Activated CD4-positive, alpha-beta memory T cell treated with anti-CD3 and anti-CD28 coated beads for 36 hours (primary cell): ENCODE measurements at places on chromosomes 16 and 17. TPM values are rescaled to one million over a fixed set of nuclear protein-coding genes. Genes with fewer than 3 reads are reported as not detected.

GRCh38 chr17:77233635-77234334 lies 93.0 kb downstream of the SEC14L1 start:
- peaks cover 19% of the 10 kb centered on the region for H3K4me1 ChIP-seq
- DNase-seq = peak; percentile 77
- H3K27ac ChIP-seq = peak overlapping the region; percentile 39
- no peaks in the 10 kb centered on the region for H3K27me3 ChIP-seq
- no peak overlapping the region for H3K4me3 ChIP-seq
- H3K36me3 ChIP-seq = no peaks in the 10 kb centered on the region

DNA sequence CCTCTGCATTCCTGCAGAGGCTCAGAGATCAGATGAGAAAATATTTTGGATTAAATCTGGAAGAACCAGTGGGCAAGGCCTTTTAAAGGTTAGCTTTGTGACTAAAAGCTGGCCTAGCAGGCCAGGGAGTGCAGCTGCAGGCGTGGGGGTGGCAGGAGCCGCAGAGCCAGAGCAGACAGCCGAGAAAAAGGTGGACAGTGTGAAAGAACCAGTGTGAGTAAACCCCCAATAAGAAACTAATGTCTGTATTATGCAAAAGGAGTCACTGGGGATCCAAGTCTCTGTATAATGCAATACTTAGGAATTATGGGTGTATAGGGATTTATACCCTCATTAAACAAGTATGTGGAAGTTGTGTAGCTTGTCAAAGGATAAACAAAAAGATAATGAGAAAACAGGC lies 21.4 kb upstream of the SPACA3 start:
- H3K27me3 ChIP-seq = peaks cover 7% of the 10 kb centered on the region
- peaks cover 16% of the 10 kb centered on the region for H3K4me1 ChIP-seq
- H3K27ac ChIP-seq = no peak overlapping the region
- H3K4me3 ChIP-seq = no peak overlapping the region
- H3K36me3 ChIP-seq = no peaks in the 10 kb centered on the region

The CLDN7 gene
- total RNA-seq = 1.6 TPM

DNA sequence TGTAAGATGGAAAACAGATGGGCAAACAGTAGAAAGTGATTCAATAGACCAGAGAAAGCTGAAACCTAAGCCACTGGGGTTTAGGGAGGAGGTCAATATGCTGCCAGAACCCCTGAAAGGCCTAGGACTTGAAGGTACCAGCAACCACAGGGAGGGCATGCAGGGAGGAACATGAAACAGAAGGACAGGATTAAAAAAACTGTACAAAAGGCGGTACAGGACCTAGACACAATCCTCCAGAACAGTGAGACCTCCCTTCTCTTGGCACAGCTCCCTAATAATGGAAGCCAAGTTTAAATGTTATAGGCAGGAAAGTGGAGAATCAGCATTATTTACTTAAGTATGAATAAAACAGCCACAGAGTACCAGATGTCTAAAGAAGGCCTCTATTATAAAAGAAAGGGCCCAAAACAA lies 105.5 kb downstream of the SPAG9 start:
- no peak for DNase-seq
- no peaks in the 10 kb centered on the region for H3K27me3 ChIP-seq
- peaks cover 7% of the 10 kb centered on the region for H3K36me3 ChIP-seq

The KRTAP1-5 gene
- not detected for total RNA-seq

DNA sequence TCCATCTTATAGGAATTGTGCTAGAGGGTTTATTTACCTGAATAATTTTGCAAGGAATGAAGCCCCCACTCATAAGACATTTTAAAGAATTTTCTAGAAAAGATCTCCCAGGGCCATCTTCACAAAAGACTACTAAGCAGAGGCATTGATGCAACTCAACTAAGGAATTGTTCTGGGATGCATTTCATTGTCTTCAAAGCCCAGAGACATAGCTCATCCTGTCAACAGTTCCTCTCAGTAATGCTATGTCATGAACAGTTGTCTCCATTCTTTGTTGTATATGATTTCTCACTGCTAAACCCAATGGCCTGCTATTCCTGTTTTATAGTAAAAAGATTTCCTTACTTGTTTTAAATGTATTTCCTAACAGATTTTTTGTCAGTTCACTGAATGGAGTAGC lies 136.8 kb upstream of the RBL2 start:
- DNase-seq = no peak
- H3K4me1 ChIP-seq = no peaks in the 10 kb centered on the region
- peaks cover 21% of the 10 kb centered on the region for H3K36me3 ChIP-seq

The FNDC8 gene
- total RNA-seq = not detected

- H3K4me1 ChIP-seq = peaks cover 14% of the 10 kb centered on the region
- no peaks in the 10 kb centered on the region for H3K27me3 ChIP-seq
- no peak overlapping the region for H3K27ac ChIP-seq
- DNase-seq = peak; percentile 7
- H3K36me3 ChIP-seq = no peaks in the 10 kb centered on the region
These were observed 7.6 kb upstream of the CBFB start for GRCh38 chr16:67021321-67021720.

The CDRT4 gene
- total RNA-seq = 5.7 TPM

GRCh38 chr16:1163567-1164055 lies 10.7 kb downstream of the CACNA1H start:
- H3K4me3 ChIP-seq = no peak overlapping the region
- no peak overlapping the region for H3K27ac ChIP-seq
- peaks cover 6% of the 10 kb centered on the region for H3K27me3 ChIP-seq
- no peaks in the 10 kb centered on the region for H3K4me1 ChIP-seq
- no peaks in the 10 kb centered on the region for H3K36me3 ChIP-seq

The IRX6 gene
- not detected for total RNA-seq

The TMC7 gene
- total RNA-seq = not detected

DNA sequence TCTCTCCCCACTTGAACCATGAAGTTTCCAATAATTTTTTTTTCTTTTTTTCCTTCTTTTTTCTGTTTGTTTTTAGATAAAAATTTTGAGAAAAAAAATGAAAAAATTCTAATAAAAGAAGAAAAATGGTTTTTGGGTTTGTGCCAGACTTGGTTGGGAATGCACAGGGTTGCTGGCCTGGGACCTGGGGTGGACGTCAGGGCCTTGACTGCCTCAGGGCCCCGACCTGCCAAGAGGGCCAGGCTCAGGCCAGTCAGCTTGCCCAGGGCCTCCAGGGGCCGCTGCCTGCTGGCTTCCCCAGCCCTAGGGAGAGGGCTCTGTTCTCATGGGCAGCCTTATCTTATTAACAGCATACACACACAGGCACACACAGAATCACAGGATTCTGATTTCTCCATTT lies 6.5 kb downstream of the TBX6 start:
- H3K27ac ChIP-seq = no peak overlapping the region
- H3K36me3 ChIP-seq = peaks cover 28% of the 10 kb centered on the region
- peaks cover 7% of the 10 kb centered on the region for H3K4me1 ChIP-seq
- no peaks in the 10 kb centered on the region for H3K27me3 ChIP-seq
- H3K4me3 ChIP-seq = no peak overlapping the region

The OR1E2 gene
- not detected for total RNA-seq

DNA sequence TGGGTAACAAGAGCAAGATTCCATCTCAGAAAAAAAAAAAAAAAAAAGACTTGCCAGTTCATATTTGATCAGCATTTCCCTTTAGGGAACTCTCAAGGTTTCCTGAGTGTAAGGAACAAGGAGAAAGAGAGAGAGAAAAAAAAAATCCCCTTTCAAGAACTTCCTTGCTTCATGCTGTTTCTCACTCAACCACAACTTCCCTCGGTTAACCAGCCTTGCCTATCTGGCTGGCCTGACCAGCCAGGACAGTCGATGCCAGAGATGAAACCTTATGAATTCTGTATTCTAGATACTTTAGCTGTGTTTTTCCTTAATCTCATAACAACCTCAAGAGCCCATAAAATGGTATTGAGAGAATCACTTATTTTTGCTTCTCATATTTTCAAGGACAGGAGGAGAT lies 2.6 kb upstream of the N4BP1 start:
- H3K27me3 ChIP-seq = no peaks in the 10 kb centered on the region
- H3K4me3 ChIP-seq = peak overlapping the region; percentile 64
- peak; percentile 49 for DNase-seq
- peak overlapping the region; percentile 100 for H3K27ac ChIP-seq
- H3K4me1 ChIP-seq = peaks cover 39% of the 10 kb centered on the region

DNA sequence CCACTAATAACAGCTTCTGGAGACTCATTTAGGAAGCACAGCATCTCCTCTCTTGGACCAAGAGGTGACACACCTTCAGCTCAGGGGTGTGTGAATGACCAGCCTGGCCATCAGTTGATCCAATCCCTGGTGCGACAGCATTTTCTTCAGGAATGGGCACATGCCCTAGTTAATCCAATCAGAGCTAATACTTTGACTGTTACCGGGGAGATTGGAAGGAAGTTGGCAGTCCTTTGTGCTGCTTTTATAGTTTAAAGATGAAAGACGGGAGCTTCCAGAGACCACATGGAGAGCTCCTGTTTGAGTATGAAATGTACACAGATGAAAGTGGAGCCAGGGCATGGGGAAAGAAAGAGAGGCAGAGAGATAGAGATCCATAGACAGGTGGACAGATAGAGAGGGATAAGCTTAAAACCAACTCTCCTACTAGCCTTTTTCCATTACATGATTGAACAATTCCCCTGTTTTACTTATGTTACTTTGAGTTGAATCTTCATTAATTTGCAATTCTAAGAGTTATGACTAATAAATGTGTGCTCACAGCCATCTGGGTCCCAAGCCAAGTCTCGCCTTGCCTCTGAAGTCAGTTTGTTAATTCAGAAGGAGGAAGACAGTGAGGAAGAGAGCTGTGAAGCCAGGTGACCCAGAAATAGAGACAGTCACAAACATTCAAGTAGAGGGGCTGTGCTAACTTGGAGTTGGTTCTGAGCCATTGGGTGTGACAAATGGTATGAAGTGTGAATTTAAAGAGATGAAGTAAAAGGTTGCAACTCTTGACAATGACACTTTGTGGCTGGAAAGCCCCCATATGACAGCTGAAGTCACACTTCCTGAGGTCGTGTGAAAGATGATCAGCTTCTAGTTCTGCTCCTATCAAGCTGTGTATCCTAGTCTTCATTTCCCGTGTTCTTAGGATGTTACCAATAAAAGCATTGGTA lies 120.0 kb upstream of the GOT2 start:
- H3K27me3 ChIP-seq = peaks cover 3% of the 10 kb centered on the region
- H3K36me3 ChIP-seq = no peaks in the 10 kb centered on the region
- no peak overlapping the region for H3K27ac ChIP-seq
- H3K4me3 ChIP-seq = no peak overlapping the region

DNA sequence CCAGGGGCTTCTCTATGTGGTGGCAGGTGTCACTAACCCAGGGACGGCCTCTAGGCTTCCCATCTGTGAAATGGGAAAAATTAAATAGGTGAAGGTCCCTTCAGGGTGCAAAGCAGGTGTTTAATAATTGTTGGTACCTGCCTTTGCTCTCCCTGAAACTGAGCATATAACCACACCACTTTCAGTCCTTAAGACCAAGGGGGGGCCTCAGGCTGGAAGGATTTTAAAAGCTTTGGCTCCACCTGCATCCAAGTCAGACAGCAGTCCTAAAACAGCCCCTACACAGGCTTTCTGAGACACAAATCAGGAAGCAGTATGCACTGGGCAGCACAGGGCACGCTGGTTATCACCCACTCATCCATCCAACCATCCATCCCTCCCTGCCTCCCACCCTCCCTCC lies 55.0 kb downstream of the TK2 start:
- H3K4me1 ChIP-seq = no peaks in the 10 kb centered on the region
- no peaks in the 10 kb centered on the region for H3K27me3 ChIP-seq
- no peak overlapping the region for H3K27ac ChIP-seq
- peak; percentile 2 for DNase-seq

GRCh38 chr17:245020-245419 lies 63.6 kb upstream of the DOC2B start:
- H3K27me3 ChIP-seq = no peaks in the 10 kb centered on the region
- no peaks in the 10 kb centered on the region for H3K36me3 ChIP-seq
- no peak overlapping the region for H3K4me3 ChIP-seq
- no peak overlapping the region for H3K27ac ChIP-seq

- no peak for DNase-seq
- no peak overlapping the region for H3K4me3 ChIP-seq
- H3K27me3 ChIP-seq = peaks cover 6% of the 10 kb centered on the region
- no peaks in the 10 kb centered on the region for H3K4me1 ChIP-seq
These were observed 138.6 kb upstream of the WSCD1 start for GRCh38 chr17:5931616-5932015.

DNA sequence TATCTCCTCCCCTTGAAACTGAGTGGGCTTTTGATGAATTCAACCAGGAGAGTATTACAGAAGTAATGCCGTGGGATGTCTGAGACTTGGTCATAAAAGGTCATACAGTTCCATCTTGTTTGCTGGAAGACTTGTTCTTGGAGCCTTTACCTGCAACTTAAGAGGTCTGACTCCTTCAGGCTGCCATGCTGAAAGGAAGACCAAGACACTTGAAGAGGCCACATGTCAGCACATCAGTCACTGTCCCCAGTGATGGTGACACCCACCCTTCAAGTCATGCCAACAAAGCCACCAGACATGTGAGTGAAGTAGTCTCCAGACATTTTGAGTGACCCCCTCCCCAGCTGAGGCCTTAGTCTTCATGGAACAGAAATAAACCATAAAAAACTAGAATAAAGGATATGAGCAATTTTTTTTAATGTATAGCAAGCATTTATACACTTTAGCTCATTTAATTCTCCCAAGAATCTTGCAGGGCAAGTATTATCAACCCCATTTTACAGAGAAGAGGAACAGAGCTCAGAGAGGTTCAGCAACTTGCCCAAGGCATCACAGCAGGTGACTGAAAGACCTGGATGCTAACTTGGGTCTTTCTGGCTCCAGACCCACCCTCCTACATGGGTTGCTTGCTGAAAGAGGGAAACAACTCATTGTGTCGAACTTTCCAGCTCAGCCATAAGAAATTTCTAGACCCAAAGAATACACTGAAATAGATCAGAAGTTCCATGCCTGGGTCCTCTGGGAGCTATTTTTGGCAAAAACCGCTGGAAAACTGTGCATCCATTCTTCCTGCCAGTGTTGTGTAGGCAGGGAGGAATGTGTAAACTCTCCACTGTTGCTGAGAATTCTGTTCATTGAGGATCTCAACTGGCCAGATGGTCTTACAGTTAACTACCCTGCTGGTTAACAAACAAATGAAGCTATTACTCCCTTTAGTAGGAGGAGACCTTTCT lies 38.1 kb downstream of the SOCS1 start:
- no peak overlapping the region for H3K27ac ChIP-seq
- H3K4me3 ChIP-seq = no peak overlapping the region
- no peak for DNase-seq
- no peaks in the 10 kb centered on the region for H3K27me3 ChIP-seq

DNA sequence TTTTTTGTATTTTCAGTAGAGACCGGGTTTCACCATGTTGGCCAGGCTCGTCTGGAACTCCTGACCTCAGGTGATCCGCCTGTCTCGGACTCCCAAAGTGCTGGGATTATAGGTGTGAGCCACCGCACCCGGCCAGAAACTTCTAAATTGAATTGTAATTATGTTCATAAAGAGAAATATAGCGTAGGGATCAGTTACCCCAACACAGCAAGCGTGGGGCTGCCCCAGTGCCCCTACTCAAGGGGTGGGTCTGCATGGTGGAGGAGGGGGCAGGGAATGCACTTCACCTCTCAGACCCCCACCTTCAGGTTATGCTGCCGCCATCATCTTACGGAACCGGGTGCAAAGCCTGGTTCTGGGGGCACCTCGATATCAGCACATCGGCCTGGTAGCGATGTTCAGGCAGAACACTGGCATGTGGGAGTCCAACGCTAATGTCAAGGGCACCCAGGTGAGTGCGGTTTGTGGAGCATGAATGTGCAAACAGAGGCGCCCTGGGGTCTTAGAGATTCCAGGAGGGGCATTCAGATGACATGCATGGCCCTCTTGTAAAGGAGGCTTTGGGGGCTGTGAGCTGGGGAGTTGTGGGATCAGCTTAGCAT lies 18.0 kb downstream of the ITGAM start:
- H3K27ac ChIP-seq = no peak overlapping the region
- peaks cover 3% of the 10 kb centered on the region for H3K27me3 ChIP-seq
- no peaks in the 10 kb centered on the region for H3K4me1 ChIP-seq
- no peak overlapping the region for H3K4me3 ChIP-seq

GRCh38 chr16:79808731-79809130 lies 208.2 kb upstream of the MAF start:
- H3K27me3 ChIP-seq = peaks cover 29% of the 10 kb centered on the region
- no peak overlapping the region for H3K27ac ChIP-seq
- no peaks in the 10 kb centered on the region for H3K4me1 ChIP-seq
- no peak for DNase-seq
- H3K36me3 ChIP-seq = no peaks in the 10 kb centered on the region
- no peak overlapping the region for H3K4me3 ChIP-seq
